Activated T-helper 1 cell treated with anti-CD3 and anti-CD28 coated beads, Interleukin-2, amount 50 U/mL, for 16 hours (primary cell): ENCODE measurements at places on chromosomes 11 and 22.

DNA sequence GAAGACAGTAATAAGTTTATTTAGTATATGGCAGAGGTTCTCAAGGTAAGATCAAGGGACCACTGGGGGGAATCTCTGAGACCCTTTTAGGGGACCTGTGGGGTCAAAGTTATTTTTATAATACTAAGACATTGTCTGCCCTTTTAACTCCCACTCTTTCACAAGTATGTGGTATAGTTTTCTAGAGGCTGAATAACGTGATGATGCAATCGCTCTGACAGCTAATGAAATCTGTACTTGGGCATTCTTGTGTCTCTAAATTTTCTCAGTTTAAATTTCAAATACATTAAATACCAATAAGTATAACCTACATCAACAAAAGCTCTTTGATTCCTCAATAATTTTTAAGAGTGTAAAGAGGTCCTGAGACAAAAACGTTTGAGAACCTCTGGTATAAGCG, 147.9 kb downstream of the ATG16L2 start:
- DNase-seq, result no peak

DNA sequence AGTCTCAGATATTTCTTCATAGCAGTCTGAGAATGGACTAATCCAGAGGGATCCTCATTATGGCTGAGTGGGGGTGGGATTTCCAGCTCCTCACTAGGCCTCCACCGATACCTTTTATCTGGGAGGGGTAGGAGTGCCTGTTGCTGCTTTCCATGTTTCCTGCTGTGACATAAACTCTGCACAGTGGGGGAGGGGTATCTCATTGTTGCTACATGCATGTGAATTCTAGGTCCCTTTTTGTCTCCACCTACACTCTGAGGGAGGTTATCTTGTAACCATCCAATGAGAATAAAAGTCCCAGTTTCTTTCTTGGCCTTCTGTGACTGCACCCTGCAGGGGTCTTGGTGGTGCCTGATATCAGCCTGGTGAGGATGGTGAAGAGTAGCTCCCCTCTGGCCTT, 60.5 kb downstream of the ADAMTS15 start:
- no peak for DNase-seq

DNA sequence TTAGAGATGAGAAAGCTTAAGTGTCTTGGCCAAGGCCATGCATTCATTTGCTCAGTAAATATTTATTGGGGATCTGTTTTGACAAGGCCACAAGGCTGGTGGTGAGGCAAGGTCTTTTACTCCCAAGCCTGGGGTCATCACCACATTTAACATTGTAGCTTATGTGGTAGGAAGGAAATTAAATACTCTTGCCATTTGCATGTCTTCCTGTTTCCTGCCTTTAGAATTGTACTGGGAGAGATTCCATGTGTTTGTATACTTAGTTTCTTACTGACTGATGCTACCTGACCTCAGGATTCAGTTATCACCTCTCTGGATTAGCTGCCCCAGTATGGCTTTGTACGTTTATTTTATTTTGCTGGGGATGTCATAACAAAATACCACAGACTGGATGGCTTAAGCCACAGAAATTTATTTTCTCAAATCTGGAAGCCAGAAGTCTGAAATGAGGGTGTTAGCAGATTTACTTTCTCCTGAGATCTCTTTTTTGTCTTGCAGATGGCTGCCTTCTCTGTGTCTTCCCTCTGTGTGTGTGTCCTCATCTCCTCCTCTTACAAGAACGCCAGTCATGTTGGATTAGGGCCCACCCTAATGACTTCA, 44.8 kb downstream of the SPECC1L start:
- DNase-seq, result no peak

DNA sequence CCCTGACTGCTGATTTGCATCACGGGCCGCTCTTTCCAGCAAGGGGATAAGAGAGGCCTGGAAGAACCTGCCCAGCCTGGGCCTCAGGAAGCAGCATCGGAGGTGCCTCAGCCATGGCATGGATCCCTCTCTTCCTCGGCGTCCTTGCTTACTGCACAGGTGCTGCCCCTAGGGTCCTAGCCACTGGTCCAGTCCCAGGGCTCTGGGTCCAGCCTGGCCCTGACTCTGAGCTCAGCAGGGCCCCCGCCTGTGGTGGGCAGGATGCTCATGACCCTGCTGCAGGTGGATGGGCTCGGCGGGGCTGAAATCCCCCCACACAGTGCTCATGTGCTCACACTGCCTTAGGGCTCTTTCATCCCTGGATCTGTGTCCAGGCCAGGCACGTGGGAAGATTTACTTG, 7.0 kb upstream of the IGLL5 start:
- DNase-seq, result no peak

- no peak for DNase-seq
Observed at GRCh38 chr11:105857728-105858127, 164.3 kb downstream of the MSANTD4 start.

- DNase-seq, result no peak
Observed at GRCh38 chr11:2035382-2035781, 37.7 kb upstream of the H19 start.

DNA sequence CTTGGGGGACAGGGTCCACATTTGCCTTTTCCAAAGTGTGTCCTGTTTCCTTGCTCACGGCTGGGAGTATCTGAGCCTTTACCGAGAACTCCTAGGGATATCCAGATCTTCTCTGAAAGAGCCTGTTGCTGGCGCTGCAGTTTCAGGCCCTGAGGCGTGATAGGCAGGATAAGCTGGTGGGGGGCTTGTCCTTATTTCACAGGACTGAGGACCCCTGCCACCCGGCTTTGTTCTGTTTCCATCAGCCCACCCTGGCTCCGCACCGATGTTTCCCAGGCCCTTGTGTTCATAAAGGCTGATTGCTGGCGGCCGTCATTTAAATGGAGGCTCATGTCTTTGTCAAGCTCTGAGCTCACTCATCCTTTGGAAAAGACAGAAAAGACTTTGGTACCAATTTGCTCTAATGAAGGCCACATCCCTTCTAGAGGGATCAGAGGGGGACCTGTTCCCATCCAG, 9.4 kb upstream of the NPTXR start:
- no peak for DNase-seq

DNA sequence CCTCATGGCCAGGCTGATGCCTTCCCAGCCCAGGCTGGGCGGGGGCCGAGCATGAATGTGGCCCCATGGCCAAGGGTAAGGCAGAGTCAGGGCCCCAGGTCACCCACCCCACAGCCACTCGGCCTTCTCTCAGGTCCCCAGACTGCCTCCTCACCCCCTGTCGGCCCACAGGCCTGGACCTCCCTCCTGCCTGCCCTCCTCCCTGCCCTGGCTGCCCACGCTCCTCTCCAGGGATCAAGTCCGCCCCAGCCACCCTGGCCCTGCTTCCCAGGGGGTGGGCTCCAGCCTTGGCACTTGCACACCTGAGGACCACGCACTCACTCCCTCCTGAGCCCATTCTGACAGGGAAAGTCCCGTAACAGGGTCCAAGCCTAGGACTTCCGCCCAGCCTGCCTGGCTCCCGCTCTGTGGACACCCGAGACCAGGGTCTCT, 37.8 kb upstream of the TH start:
- DNase-seq, result no peak

DNA sequence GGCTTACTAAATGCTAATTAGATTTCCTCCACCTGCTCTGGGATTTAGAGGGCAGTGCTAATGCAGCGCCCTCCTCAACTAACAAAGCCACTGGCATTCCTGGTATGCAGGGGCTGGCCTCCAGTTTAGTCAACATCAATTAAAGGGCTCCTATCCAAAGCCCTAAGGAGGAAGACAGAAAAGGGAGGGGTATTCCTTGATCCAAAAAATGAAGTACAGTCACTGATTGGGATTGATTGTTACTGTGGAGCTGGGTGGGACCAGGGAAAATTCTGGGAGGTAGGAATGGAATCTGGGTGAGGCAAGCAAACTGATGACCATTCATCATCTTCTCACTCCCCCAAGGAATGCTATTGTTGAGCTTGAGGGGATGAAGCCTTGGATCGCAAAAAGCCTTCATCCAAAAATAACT, 52.2 kb downstream of the GAB2 start:
- no peak for DNase-seq

- DNase-seq, result no peak
Observed at GRCh38 chr11:132123854-132124835, 753.7 kb downstream of the NTM start.

- no peak for DNase-seq
Observed at GRCh38 chr22:18109410-18110193, 1.0 kb upstream of the TUBA8 start.

DNA sequence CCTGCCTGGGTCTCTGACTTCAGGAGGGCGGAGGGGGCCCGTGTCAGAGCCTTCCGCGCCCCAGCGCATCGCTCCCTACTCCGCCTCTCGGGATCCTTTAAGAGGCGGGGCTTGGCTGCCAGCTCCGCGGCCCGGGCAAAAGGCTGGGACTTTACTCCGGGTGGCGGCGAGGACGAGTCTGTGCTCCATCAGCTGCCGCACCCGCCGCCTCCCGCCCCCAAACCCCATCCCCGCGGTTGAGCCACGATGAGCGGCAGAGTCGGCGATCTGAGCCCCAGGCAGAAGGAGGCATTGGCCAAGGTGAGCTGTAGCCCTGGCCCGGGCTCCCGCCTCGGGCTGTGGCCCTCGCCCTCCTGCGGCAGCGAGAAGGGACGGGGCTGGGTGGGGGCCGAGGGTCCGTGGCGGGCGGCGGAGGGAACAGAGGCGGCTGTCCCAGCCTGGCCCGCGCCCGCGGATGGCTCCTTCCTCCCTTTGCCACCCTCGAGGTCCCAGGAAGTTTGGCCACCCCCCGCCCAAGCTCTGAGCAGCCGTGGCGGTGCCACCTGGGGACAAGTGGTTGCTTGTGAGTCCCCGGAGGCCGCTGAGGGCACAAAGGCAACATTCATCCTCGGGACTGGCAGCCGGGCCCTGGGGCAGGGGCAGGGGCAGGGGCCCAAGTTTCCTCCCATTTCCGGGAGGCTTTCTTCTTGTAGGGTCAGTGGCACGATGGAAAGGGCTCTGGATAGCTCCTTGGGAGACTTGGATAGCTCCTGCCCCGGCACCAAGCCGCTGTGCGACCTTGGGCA, at the start of gene SEC14L2:
TSS of gene SEC14L2 (plus strand) at position 148 of the 785 bp plus-strand sequence. CDS start at position 247, 99 bp downstream.
- DNase-seq, result peak; percentile 36

- DNase-seq, result no peak
Observed at GRCh38 chr11:111189466-111189865, 56.1 kb upstream of the POU2AF2 start.
